ENCODE measurements at places on chromosomes 1 and 21.

- no peak for DNase-seq
Measured at GRCh38 chr1:9324246-9325096, 31.8 kb downstream of the SPSB1 start.

GRCh38 chr1:95451904-95452303 lies 217.9 kb downstream of the RWDD3 start:
- DNase-seq = no peak

- no peak for DNase-seq
Measured at GRCh38 chr1:64836802-64837201, 91.9 kb downstream of the RAVER2 start.

DNA sequence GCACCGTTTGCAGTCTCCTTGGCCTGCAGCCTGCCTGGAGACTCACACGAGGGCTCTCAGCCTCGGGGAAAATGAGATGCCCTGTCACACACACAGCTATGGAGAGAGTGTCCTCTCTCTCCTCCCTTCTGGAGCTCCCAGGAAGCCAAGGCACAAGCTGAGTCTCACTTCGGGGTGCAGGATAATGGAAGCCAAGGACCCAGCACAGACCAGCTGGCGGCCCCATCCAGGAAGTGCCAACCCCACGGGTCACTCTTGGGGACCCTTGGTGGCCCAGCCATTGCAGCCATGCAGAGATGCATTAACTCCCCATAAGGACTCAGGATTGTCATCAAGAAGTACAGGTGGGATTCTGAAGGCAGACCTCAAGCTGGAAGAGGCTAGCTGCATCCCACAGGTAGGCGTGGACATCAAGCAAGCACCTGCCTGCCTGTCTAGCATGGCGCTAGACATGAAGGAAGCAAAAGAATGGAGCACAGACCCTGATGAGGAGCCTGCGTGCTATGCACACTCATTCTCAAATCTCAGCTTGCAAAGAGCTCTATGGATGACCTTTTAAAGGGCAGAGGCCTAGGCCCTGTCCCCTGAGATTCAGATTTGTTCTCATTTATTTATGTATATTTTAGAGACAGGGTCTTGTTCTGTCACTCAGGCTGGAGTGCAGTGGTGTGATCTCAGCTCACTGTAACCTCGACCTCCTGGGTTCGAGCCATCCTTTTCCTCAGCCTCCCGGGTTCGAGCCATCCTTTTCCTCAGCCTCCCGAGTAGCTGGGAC lies 49.9 kb downstream of the IRF2BP2 start:
- DNase-seq = no peak

GRCh38 chr21:32322676-32323075 lies 24.0 kb downstream of the MRAP start:
- DNase-seq = no peak

DNA sequence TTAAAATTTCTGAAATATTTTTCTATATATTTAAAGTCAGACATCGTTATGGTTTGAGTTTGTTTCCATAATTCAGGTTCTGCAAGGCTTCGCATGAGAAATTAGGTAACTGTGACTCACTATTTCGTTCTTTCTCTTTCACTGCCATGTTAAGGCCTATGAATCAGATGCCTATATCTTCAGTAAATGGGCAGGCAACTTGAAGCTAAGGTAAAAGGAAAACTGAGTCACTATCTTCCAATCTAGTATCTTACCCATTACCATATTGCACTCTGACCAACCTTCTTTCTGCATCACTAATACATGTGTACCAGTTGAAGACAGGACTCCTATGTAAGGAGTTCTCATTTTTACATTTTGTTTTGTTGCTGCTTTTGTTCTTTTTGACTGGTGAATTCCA lies 37.8 kb downstream of the PYHIN1 start:
- DNase-seq = no peak

DNA sequence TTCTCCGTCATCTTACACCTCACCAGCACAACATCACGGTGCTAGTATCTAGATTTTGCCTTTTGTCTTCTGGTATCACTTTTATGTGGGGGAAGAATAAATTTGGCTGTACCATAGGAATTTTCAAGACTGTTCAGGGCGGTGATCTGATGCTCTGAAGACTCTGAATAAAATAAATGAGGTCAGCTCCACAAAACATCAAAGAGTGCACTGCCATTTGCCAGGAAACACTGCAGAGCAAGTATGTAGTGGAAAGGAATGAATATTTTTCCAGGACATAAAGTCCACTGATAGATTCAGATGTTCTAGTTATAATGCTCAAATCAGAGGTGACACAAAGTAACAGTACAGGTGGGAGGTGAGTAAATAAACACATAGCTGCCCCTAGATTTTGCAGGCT lies 56.3 kb downstream of the ZP4 start:
- no peak for DNase-seq

DNA sequence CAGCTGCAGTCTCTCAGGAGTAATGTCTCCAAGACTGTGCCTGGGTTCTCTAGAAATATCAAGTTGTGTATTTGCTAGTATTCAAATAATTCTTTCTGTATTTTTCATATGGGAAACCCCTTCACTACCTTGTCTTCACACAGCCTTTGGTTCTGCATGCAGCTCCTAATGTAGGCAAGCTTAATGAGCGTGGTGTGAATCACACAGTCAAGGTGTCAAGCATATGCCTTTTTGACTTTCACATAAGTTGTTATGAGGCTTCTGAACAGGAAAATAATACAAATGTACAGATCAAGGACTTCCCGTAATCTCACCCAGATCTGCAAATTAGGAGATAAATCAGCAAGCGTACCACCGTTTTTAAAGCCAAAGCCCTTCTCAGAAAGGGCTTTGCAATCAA lies at the start of gene FCRL3:
Gene FCRL3 (minus strand): TSS at position 38 of the 400 bp plus-strand sequence. CDS start 280 bp downstream, outside the sequence.
- DNase-seq = no peak

- no peak for DNase-seq
Measured at GRCh38 chr1:44718091-44718490, 12.9 kb downstream of the RNU5D-1 start.

DNA sequence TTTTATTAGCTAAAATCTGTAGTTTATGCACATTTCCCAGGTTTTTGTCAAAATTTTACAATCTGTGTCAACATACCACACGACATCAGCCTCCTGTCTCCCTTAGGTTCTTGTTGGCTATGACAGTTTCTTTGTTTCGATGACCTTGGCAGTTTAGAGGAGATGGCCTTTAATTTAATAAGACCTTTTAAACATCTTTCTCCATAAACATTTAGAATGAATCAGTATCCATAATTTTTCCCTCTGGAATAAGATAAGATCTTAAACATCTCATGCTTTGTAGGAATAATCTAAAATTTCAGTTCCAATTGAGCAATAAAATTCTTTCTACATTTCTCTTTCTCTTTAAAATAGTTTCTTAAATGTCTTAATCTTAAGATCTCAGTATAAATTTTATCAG lies 28.7 kb upstream of the DYRK1A start:
- no peak for DNase-seq

DNA sequence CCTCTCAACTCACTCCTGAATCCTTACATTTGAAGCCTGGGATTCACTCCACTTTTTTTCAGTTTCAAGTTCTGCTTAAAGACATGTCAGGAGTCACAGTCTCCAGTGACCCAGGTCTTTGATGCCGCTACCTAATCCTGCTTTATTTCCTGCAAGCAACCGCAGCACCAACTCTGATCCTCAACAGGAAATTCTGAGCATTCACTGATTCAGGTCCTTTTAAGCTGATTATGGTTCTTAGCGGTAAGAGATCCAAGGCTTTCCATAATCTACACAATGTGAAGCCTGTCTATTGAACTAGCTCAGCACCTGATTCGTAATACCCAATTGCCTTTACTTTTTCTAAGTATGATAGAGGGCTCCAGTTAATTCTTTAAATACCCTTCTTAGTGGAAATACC lies 43.7 kb upstream of the PIGC start:
- peak; percentile 82 for DNase-seq

GRCh38 chr1:229300099-229300757 lies 29.3 kb downstream of the RAB4A start:
- no peak for DNase-seq

GRCh38 chr1:61388566-61388965 lies 306.2 kb downstream of the NFIA start:
- no peak for DNase-seq
